Aorta (tissue), 5 donors: ENCODE measurements at places on chromosomes 3 and 15.

GRCh38 chr3:109178708-109179107 lies 42.2 kb downstream of the C3orf85 start:
- H3K27me3 ChIP-seq = no peaks in the 10 kb centered on the region
- no peaks in the 10 kb centered on the region for H3K4me1 ChIP-seq
- H3K36me3 ChIP-seq = no peaks in the 10 kb centered on the region

DNA sequence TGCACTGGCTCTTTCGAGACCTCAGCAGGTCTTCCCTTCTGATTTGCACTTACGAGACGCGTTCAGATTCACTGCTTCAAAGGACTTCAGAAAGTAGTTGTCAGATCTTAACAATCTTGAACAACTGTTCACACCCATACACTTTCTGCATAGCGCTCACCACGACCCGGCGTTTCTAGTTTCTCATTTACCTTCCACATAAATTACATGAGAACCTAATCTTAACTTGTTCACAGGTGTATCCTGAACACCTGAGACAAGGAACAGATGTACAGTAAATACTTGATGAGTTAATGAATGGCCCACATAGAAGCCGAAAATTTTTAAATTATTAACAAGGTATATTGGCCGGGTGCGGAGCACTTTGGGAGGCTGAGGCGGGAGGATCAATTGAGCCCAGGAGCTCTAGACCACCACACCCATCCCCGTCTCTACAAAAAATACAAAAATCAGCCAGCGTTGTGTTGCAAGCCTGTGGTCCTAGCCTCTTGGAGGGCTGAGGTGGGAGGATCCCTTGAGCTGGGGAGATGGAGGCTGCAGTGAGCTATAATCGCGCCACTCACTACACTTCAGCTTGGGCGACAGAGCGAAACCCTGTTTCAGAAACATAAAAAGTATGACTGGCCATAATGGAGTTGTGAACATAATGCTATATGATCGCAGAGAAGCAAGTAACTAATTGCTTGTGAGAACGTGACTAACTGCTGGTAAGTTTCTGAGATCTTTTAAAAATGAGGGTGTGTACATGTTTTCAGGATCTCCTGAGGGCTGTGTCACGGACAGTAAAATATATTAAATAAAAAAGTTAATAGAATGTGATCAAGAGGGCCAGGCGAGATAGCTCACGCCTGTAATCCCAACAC lies 984 bp upstream of the SMARCC1 start:
- H3K36me3 ChIP-seq = no peaks in the 10 kb centered on the region
- H3K4me1 ChIP-seq = no peaks in the 10 kb centered on the region
- H3K4me3 ChIP-seq = peak overlapping the region; percentile 49
- H3K27me3 ChIP-seq = no peaks in the 10 kb centered on the region

- no peak overlapping the region for H3K27ac ChIP-seq
- H3K36me3 ChIP-seq = no peaks in the 10 kb centered on the region
- H3K4me1 ChIP-seq = no peaks in the 10 kb centered on the region
- no peak overlapping the region for H3K4me3 ChIP-seq
Observed at GRCh38 chr3:187678726-187679268, 8.6 kb upstream of the SST start.

DNA sequence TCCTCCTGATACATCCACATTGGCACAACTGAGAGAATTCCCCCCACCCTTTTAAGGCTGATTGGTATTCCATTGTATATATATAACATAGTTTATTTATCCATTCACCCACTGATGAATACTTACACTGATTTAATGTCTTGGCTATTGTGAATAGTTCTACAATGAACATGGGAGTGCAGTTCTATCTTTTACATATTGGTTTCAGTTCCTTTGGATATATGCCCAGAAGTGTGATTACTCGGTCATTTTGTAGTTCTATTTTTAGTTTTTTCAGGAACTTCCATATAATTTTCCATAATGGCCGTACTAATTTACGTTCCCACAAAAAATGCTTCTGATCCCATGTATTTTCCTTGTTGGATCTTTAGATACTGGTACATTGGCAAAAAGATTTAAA lies 135.3 kb downstream of the FMN1 start:
- DNase-seq = no peak
- no peaks in the 10 kb centered on the region for H3K27me3 ChIP-seq

- no peak overlapping the region for H3K4me3 ChIP-seq
- no peaks in the 10 kb centered on the region for H3K27me3 ChIP-seq
- H3K36me3 ChIP-seq = no peaks in the 10 kb centered on the region
- H3K4me1 ChIP-seq = no peaks in the 10 kb centered on the region
- no peak overlapping the region for H3K27ac ChIP-seq
Observed at GRCh38 chr15:40439461-40439959, 1.2 kb upstream of the BAHD1 start.

GRCh38 chr15:84113919-84114318 lies 121.7 kb upstream of the GOLGA6L4 start:
- DNase-seq = no peak
- no peaks in the 10 kb centered on the region for H3K36me3 ChIP-seq
- no peak overlapping the region for H3K27ac ChIP-seq
- no peaks in the 10 kb centered on the region for H3K27me3 ChIP-seq

GRCh38 chr3:153233986-153234385 lies 72.0 kb downstream of the RAP2B start:
- H3K4me3 ChIP-seq = no peak overlapping the region
- H3K4me1 ChIP-seq = no peaks in the 10 kb centered on the region
- H3K27ac ChIP-seq = no peak overlapping the region
- no peaks in the 10 kb centered on the region for H3K36me3 ChIP-seq

DNA sequence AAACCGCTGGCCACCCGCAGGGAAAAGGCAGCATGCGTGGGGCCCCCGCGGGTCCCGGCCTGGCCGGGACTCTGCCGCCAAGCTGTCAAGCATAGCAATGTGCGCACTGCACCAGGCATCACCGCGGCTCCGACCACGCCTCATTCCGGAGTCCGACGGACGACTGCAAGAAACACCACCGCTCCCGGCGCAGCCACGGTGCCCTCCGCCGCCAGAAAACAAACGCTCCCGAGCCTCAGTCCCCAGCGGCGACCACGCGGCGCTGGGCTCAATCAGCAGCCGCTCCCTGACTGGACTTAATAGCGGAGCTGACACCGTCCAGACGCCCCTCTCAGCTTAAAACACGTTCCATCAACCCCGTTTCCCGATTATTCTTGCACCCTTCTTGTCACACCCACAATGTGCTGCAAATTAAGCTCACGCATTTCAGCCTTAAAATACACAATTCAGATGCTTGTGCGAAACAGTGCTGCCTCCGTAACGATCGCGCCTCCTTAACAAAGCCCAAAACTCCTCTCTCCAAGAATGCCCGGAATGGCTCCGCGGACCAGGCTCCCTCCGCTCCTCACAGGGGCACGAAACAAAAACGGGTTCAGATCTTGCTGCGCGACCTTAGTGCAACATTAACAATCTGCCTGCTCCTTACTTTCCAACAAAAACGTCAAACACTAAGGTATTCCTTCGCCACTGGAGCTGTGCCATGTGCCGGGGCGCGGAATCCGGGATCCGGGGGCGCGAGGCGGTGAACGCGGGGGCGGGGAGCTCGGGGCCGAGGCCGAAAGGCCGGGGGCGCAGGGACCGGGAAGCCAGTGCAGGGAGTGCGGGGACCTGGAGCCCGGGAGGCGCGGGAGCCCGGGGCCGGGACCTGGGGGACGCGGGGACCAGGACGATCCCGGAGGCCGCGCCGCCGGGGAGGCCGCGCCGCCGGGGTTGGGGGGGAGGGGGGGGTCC lies 655 bp downstream of the CYFIP1 start:
- DNase-seq = peak; percentile 88
- peaks cover 2% of the 10 kb centered on the region for H3K4me1 ChIP-seq
- peak overlapping the region; percentile 52 for H3K27ac ChIP-seq
- H3K36me3 ChIP-seq = no peaks in the 10 kb centered on the region

- H3K4me1 ChIP-seq = no peaks in the 10 kb centered on the region
- no peak overlapping the region for H3K27ac ChIP-seq
- no peak overlapping the region for H3K4me3 ChIP-seq
- H3K36me3 ChIP-seq = peaks cover 2% of the 10 kb centered on the region
- H3K27me3 ChIP-seq = no peaks in the 10 kb centered on the region
- peak; percentile 51 for DNase-seq
Observed at GRCh38 chr3:16290007-16290826, 25.2 kb downstream of the OXNAD1 start.

- H3K4me3 ChIP-seq = no peak overlapping the region
- no peaks in the 10 kb centered on the region for H3K27me3 ChIP-seq
- no peak overlapping the region for H3K27ac ChIP-seq
- no peak for DNase-seq
Observed at GRCh38 chr3:153749070-153749610, 372.1 kb upstream of the ARHGEF26 start.
